Transverse colon (tissue), 4 donors: ENCODE measurements at places on chromosomes 1 and 21.
A peak's percentile ranks its signal among the peaks of the same experiment; 100 is the strongest.

- DNase-seq: no peak
These were observed 154.3 kb upstream of the COL6A1 start for GRCh38 chr21:45827302-45827692.

GRCh38 chr21:38816400-38816977, 10.8 kb downstream of the ETS2 start:
- DNase-seq: no peak

GRCh38 chr1:92747735-92748134, 37.2 kb downstream of the EVI5 start:
- DNase-seq: no peak

DNA sequence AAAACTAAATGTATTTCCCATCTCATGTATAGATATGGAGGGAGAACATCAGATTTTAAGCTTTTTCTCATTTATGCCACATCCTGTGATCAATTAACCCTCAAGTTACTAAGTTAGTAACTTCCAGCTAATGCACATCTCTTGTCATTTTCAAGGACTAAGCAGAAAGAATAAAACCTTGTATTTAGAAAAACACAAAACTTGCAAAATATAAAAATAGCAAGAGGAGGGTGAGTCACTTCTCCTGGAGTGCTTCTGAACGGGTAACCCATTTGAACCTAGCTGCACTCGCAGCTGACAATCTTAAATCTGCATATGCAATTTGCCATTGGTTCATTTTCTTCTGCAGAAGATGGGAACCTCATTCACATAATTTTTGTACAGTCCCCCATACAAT, 500.5 kb downstream of the SETD4 start:
- no peak for DNase-seq

DNA sequence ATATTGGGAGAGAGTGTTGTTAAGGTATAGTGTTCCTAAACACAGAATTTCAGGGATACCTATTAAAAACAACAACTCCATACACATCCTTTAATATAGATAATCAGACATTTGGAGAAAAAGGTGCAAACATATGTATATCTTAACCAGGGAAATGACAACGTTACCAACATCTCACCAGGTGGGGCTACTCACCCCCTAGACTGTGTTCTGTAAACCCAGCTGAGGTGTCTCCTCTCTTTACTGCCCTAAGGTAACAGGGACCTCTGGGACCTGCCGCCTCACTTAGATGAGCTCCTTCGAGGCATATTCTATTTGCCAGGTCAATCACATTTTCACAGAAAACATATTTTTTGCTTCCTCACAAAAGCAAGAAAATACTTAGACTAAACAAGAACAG, 13.4 kb downstream of the RRAGC start:
- no peak for DNase-seq

- DNase-seq: no peak
These were observed 39.1 kb downstream of the USP25 start for GRCh38 chr21:15768853-15769252.

DNA sequence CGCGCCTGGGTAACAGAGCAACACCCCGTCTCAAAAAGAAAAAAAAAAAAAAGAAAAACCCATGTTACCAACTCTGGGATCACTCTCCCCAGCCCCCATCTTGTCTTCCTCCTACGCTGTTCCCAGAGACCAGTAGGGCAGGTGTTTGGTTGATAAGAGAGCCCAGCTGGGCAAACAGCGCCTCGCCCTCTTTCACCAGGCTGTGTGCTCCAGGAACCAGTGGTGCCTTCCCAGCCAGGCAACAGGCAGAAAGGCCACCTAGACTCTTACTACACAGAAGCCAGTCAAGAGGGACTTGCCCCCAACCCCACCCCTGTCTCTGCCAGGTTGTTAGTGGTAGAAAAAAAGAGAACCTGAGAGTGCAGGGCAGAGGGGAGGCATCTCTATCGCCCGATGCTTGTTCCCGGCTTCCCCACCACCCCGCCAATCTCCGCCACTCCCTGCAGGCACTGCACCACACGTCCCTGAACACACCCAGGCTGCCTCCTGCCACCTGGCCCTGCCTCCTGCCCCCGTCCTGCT, 14.0 kb upstream of the CTRC start:
- peak; percentile 88 for DNase-seq

- DNase-seq: no peak
These were observed 1.5 kb downstream of the KISS1 start for GRCh38 chr1:204194771-204195170.

GRCh38 chr1:78045563-78045925, 222 bp upstream of the GIPC2 start:
- no peak for DNase-seq

GRCh38 chr1:172909606-172910326, 141.0 kb downstream of the TNFSF18 start:
- DNase-seq: no peak

GRCh38 chr21:41280115-41280919, 36.3 kb upstream of the FAM3B start:
- no peak for DNase-seq

- DNase-seq: no peak
These were observed 63.7 kb downstream of the WLS start for GRCh38 chr1:68168545-68169171.

DNA sequence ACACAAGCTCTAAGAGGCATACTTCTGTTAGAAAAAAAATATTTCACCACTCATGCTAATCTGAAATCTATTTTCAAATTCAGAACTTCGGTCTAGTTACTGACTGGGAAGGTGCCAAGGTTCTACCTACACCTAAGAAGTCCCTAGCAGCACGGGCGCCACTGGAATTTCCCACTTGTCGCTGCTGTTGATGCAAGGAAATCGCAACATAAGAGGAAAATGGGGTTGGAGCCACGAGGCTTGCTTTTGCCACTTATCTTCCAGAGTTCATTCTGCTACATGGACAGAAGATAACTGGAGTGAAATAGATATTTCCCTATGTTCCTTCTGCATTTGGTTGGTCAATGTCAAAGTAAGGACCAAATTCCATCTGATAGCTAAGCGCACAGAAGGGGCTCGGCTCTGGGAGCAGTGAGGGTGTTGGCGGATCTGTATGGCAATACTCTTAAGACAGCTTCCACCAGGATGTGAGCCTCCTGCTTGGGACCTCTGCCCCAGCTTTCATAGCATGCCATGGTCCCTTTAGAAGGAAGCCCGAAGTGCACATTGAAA, 47.2 kb downstream of the RCAN1 start:
- DNase-seq: no peak

DNA sequence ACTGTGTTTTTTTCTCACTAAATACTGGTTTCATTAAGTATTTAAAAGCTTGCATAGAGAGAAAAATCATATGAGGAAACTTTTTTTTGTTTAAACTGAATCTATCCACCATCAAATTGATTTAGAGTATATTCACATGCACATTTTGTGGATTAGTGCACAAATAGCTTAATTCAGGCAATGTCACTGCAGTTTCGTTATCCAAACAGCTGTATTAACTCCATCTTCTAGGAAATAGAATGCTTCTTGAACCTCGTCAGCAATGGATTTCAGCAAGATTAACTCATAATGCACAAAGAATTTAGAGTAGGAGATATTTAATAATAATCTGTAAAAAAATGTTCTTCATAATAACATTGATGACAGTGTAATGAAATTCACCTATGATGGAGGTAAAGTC, 37.5 kb downstream of the NEXN start:
- DNase-seq: no peak

DNA sequence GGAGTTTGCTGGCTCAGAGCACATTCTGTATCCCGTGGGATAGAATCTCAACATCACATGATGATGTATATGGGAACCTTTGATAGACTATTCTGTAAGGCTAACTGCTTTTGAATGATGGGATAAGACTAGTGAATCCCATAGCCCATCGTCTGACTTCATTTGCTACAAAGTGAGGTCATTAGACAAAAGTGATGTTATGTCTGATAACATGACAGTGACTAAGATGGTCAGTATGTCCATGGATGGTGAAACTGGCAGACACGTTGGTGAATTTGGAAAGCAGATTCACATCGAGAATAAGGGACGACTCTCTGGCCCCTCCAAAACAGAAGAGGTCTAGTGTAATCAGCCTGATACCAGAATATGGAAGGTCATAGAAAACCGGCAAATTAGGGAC, 108.4 kb downstream of the HHAT start:
- no peak for DNase-seq

DNA sequence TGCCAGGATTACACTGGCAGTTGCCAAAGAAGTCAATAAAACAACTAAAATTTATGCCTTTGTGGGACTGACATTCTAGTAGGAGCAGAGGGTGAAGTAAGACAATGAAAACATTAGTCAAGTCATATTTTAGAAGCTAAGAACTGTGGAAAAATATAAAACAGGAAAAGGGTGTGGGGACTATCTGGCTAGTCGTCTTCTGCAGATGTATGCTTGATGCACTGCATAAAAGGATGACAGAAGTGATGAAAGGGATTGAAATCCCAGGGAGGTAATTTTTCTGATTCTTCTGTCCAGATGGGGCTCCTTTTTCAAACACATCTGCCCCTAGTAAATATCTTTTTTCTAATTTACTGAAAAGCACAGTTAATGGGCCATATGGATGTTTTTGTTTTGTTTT, 706.3 kb downstream of the ADGRL2 start:
- DNase-seq: no peak

DNA sequence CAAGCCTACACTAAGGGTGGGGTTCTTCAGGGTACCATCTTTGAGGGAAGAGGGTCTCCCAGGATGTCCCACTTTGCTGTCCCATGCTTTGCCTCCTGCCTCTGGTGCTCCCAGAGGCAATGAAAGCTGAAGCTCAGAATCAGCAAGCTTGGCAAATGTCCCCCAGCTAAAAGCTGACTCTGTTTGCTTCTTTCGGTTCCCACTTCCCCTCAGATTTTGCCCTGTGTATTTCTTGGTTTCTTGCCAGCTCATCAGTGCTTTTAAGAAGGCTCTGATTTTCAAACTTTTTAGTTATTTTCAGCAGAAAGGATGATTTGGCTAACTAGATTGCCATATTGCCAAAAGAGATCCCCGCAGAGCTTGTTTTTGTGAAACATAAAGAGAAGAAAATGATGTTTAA, 33.1 kb upstream of the COG2 start:
- DNase-seq: no peak

DNA sequence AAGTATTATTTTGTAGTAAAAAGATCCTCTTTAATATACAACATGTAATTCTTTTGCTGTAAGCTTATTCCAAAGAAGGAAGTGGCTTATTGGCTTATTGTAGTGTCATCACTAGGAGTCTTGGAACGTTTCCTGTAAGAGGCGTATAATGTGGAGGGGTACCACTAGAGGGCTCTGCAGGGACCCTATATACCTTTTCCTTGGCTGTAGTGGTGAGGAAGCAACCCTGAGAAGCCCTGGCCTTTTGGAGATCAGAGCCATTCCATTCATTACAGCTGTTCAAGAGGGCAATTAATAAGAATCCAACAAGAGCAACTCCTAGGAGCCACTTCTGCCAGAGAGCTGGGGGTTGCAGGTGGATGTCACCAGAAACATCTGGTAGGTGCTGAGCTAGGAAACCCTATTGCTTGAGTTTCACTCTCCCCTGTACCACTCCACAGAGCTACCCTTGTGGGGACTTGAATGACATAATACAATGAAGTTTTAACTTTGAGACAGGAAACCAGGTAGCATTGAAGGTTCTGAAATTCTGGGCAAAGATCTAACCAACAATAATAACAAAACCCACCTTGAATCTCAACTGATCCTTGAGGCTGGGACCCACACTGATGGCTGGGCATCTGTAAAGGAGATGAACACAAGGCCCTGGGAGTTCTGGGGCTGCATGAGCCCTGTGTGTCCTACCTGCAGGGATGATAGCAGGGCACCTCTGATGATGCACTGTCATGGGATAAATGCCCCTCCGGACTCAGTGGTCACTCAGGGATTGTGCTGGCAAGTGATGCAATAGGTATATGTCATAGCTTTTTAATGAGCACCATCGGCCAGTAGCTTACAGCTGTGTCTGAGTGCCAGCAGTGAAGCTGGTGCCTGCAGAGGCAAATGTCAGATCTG, 160.2 kb upstream of the COA6 start:
- no peak for DNase-seq

DNA sequence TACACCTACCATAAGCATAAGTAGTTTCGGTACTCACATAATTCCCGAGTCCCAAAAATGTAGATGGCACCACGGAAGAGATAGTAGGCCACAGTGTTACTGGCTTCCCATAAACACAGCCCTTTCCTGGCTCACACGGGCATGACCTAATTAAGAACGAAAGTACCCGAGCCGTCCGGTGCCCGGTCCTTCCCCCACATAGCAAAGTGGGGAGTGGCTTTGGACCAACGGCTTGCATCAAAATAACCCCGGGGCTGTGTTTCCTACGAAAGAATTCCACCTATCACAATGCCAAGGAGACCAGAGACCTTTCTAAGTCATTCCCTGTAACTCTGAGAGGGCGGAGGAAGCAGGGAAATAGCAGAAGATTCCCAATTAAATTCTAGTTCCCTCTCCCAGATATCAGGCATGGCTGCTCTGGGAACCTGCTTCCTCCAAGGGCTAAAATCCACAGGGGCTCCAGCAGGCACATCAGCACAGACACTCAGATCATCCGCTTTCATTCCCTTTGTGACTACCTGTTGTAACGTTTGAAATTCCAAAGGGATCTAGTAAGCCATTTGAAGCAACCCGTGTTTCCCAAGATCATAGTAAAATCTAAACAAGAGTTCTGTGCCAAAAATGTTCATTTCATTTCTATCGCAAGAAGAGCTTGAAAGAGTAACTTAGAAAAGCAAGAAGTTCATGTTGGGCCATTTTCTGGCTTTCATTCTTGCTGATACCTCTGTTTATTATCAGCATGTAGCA, at the start of gene TMPRSS3:
Gene TMPRSS3, minus strand, starts transcription at position 148 of the 747 bp plus-strand sequence. CDS start 635 bp downstream, outside the sequence.
- peak; percentile 7 for DNase-seq

DNA sequence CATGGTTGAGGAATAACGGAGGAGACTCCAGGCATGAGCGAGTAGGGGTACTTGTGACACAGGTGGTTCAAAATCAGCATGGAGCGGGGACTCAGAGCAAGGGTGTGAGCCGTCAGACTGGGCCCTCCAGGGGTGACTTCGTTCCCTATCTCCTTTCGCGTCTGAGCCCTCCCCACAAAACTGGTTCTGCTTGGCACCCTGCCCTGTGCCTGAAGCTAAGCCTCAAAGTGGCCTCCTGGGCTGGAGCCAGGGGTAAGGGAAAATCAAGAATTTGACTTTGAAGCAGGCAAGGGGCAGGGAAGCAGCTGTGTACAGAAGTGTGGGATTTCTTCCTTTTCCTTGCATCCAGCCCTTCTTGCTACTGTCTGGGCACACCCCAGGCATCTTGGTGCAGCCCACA, 331.5 kb upstream of the AJAP1 start:
- no peak for DNase-seq

DNA sequence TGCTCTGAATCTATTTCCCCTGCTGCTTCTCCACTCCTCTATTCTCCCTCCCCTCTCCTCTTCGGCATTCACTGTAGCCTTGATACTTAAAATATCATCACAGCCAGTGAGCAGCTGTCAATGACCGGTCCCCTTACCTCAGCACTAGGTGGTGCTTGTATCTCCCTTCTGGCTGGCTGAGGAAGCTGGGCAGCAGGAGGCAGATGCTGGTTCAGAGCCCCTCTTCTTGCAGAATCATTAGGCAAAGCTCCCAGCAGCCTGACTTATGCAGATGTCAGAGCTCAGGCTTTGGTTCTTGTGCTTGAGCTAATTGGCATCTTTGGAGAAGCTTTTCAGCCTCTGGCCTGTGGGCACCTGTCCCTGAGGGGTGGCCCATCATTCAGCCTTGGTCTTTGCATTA, 31.9 kb upstream of the KCNA2 start:
- DNase-seq: no peak

- no peak for DNase-seq
These were observed 161.8 kb downstream of the TPR start for GRCh38 chr1:186213225-186213607.
